Left renal cortex interstitium (tissue), 4 donors: ENCODE measurements at places on chromosomes 6 and 20. TPM values are rescaled to one million over a fixed set of nuclear protein-coding genes. Genes with fewer than 3 reads are reported as not detected.

CDH22 gene
- polyA plus RNA-seq: not detected

CLDN20 gene
- 2.4 TPM for polyA plus RNA-seq

DNA sequence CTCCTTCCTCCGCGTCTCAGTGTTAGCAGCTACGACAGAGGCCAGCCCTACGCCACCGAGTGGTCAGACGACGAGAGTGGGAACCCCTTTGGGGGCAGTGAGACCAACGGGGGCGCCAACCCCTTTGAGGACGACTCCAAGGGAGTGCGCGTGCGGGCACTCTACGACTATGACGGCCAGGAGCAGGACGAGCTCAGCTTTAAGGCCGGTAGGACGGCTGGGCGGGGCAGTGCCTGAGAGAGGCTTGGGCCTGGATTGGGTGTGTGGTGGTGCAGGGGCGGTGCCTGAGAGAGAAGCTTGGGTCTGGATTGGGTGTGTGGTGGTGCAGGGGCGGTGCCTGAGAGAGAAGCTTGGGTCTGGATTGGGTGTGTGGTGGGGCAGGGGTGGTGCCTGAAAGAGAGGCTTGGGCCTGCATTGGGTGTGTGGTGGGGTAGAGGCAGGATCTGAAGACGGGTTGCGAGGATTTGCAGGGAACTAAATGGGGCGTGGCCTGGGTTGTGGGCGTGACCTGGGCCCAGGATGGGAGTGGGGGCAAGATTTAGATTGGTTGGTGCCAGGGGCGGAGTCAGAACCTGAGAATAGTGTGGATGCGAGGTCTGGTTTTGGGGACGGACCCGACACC, 24.4 kb downstream of the SPDEF start:
- no peak for DNase-seq

DNA sequence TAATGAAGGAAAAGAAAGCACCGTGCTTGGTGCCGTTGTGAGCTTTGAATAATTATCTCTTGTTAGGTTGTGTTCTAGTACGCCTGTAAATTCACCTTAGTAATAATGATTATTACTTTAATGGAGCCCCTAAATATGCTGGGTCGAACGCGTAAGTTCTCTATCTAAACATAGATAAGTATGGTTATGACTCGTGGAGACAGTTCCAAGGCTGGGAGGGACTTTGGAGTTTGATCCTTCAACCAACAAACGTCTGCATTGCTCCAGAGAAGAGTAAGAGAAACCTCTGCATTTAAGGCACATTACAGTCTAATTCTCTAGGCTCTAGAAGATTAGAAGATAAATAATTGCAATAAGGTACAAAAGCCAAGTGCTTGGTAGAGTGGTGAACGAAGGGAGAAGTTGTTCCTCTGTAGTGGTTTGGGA, 514 bp downstream of the ACOT13 start:
- no peak for DNase-seq

- no peak for DNase-seq
Observed at GRCh38 chr6:18742406-18742805, 355.3 kb downstream of the RNF144B start.

- DNase-seq: no peak
Observed at GRCh38 chr6:136012198-136012887, 160.8 kb downstream of the PDE7B start.

DNA sequence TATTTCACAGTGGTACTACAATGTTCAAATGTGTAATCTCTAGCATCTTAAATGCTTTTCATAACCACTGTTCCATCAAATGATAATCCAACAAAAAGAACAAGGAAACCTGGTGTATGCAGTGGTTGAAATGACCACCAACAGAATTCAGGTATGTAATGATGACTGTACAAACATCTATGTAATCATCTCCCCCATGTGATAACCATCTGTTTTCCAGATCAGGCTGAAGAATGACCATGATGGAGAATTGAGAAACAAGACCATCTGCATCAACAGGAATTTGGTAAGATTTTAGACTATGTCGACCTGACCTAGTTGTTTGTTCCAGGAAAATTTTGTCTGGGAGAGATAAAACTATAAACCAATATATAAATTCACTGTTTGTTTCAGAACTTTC, 81.3 kb upstream of the ASCC3 start:
- no peak for DNase-seq

GRCh38 chr6:132062626-132063025, 111.5 kb upstream of the CCN2 start:
- no peak for DNase-seq
